ENCODE measurements at places on chromosomes 7 and 10.

DNA sequence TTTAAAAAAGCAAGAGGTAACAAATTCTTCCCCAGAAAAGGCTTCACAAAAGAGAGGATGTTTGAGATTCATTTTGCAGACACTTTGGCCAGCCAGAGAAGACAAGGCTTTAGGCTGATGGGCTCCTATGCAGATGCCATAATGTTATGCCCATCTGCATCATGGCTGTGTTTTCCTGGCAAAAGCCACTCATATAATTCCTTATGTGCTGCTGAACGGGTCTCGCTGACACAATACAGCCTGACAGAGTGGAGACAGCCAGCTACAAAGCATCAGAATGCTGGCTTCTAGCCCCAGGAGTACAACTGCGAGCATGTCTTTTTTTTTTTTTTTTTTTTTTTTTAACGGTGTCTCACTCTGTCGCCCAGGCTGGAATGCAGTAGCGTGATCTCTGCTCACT lies 1157.4 kb upstream of the AUTS2 start:
- peak; percentile 31 for DNase-seq

GRCh38 chr7:95199779-95200558 lies 124.4 kb downstream of the PON1 start:
- DNase-seq = peak; percentile 53

DNA sequence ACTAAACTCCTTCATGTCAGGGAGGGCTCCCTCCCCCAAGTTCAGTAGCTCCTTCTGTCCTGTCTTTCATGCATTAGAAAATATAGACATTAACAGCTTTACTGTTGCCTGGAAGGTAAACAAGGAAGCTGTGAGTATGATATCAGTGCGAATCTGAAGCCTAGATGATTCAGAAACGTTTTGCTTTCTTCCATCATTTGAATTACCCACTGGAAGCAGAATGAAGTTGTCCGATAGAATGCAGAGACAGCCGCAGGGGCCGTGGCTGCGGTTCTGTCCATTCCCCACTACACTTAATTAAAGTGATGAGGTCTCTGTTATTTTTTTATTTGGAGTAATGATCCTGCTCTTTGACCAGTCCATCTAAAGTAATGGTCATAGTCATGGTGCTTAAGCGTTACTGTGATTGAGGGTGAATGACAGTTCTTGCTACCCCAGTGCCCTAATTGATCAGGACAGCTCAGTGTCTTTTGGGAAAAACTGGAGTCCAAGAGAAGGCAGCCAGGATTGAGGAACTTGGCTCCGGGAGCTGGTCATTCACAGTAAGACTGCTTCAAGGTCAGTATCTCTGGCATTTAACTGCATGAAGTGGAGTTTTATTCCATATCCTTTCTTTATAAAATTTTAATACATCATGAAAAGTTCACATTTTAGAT lies 69.9 kb downstream of the PTPRE start:
- DNase-seq = peak; percentile 38

- no peak for DNase-seq
Measured at GRCh38 chr7:33195264-33195663, 65.9 kb downstream of the BBS9 start.

DNA sequence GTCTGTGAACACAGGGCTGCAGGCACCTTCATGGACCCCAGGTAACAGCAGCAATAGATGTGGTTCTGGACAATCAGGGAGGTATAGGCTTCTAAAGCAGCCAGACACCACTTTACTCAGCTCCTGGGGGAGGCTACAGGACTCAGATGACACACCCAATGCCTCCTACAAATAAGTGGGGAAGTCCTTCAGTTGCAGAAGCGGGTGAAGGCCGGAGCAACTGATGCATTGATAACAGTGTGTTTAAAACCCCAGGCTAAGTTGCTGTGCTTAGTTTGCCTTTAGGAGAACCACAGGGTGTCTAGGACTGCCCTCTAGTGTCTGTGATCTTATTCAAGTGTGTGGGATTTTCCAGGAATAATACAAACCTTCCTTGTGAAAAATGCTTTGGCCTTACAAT lies 5.9 kb upstream of the ITGA8 start:
- peak; percentile 39 for DNase-seq

DNA sequence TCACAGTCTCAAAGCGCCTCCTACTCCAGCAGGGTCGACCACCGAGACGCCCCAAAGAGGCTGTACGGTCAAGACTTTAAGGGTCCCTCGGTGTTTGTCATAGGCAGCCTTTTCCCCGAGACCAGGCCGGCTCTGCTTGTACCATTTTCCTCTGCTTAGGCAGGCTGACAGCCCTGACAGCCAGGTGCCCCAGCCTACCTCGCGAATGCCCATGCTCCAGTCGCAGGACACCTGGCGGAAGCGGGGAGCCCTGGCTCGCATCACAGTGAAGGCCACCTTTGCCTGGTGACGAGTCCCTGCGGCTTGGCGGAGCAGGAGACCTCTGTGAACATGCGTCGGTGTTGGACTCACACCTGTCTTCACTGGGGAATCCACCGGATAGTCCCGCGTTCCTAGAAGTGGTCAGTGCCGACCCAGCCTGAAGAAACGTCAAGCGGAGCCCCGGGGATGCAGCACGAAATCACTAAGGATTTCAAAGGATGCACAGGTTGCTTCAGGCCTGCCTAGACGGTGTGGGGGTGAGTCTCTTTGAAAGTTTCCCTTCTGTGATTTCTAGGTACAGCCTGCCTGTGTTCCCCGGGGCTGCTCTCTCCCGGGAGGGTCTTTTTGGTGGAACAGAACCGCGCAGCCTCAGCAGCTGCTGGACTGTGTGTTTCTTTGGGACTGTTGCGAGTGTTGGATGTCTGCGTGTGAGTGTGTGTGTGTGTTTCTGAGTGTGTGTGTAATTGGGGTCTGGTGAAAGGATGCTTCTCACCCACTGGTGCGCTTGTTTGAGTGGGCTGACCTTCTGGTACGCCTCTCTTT lies 30.5 kb upstream of the ZNF273 start:
- DNase-seq = no peak

GRCh38 chr10:57699944-57700343 lies 567.8 kb downstream of the IPMK start:
- DNase-seq = no peak

GRCh38 chr10:80498078-80498832 lies 39.4 kb upstream of the SH2D4B start:
- no peak for DNase-seq

GRCh38 chr7:85774986-85775385 lies 588.1 kb upstream of the SEMA3D start:
- no peak for DNase-seq

DNA sequence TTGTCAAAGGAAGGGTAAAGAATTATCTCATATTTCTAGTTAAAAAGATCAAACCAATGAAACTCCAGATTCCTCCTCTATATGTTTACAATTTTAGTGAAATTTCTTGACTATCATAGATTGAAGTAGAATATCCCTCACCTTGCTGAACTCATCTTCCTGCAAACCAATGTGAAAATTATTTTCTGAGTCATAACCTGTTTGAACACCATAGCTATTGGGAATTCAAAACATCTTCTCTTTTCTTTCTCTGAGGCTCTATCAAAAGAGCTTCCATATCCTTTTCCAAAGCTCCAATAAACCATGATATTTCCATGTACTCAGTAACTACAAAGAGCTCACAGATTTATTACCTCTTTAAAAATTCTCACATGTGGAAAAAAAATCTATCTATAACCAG lies 134.3 kb downstream of the DOCK4 start:
- no peak for DNase-seq

DNA sequence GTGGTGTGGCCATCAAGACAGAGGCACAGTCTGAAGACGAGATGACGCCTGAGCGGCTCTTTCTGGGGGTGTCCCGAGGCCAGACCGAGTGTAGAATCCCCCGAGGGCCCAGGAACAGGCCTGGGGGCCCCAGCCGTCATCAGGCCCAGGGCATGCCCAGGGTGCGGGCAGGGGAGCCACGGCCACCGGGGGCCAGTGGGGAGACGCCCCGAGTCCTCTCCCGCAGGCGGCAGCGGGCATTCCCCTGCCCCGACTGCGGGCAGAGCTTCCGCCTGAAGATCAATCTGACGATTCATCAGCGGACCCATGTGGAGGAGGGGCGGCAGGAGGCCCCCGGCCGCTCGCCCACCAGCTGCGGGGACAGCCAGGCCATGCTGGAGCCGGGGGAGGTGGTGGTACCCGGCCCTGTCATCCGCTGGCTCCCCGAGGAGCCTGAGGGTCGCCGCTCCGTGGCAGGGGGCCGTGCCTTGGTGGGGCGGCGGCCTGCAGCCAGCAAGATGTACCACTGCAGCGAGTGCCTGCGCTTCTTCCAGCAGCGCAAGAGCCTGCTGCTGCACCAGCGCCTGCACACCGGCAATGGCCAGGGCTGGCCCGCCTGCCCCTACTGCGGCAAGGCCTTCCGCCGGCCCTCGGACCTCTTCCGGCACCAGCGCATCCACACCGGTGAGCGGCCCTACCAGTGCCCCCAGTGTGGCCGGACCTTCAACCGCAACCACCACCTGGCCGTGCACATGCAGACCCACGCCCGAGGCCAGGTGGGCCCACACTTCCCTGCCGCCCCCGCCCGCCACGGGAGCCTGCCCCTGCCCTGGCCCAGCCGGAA lies 19.7 kb downstream of the ZNF783 start:
- DNase-seq = no peak

GRCh38 chr10:98318861-98319260 lies 50.9 kb upstream of the LOXL4 start:
- no peak for DNase-seq

GRCh38 chr10:49309691-49310411 lies 10.9 kb downstream of the C10orf71 start:
- DNase-seq = no peak

Data from NCI-H526 (cell line).